HuH-7.5 (cell line): ENCODE measurements at places on chromosomes 11 and 22.

GRCh38 chr11:118886681-118887111 lies 3.0 kb downstream of the CXCR5 start:
- DNase-seq = no peak

DNA sequence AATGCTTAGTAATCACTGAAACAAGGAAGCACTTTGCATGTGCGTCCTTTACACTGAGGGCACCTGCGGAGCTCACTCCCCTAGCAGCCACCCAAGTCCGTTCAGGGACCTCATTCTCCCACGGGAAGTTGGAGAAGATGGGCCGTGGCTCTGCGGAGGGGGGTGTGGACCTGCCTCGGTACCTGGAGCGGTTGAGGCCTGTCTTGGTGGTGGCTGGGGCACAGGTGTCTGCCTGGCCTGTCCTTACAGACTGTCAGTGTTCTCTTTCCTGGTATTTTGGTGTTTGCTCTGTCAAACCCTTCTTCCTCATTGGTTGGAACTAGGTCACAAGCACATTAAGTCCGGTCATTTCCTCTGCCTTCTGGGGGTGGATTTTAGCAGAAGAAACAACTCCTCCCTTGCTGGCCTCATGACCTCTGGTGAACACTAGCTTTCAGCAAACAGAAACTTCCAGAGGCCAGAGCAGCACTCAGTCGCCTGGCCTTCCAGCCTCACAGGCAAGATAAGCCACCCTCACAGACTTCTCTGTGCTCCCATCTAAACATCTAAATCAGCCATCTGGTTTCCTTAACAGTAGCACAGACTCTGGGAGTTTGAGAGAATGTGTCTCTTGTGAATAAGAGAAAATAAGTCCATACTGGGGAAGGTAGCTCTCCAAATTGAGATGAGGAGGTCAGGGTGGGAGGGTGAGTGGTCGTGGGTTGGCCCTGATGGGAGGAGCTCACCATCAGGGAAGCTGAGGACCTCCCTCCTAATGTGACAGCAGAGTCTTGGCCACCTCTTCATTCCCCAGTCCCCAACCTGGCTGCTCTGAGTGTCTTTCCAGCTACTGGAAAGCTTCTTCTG lies 8.6 kb downstream of the SNAP29 start:
- peak; percentile 65 for DNase-seq

DNA sequence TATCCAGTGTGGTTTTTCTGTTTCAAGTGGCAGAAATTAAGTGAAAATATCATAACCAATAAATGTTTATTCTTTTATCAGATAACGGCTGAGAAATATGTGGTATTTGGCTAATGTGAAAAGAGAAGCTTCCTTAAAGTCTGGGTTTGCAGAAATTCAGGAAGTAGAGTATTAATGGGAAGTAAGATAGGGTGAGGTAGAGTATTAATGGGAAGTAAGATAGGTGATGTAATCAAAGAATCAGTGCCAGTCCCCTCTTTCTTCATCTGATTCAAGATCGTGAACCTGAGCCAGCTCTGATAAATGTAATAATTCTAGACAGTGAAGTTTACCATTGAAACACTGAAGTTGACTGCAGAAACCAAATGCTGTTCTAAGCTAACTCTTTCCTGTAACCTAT lies 30.9 kb downstream of the TRPC6 start:
- DNase-seq = no peak

DNA sequence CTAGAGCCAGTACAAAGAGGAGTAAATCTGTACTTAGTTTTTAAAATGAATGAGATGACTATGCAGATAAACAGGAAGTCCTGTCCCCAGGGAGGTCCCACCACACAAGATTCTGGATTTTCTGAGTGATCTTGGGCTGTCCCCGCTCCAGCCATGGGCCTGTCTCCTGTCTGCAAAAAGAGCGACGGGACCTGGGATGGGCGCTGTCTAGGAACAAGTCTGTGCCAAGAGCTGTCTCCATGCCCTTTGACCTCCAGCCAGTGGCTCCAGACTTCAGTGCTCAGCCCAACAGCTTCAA lies 6.0 kb downstream of the CSNK1E start:
- no peak for DNase-seq

- DNase-seq = peak; percentile 48
Measured at GRCh38 chr11:94623120-94623735, 56.1 kb downstream of the PIWIL4 start.

- DNase-seq = no peak
Measured at GRCh38 chr11:16002942-16003341, 353.4 kb downstream of the SOX6 start.

DNA sequence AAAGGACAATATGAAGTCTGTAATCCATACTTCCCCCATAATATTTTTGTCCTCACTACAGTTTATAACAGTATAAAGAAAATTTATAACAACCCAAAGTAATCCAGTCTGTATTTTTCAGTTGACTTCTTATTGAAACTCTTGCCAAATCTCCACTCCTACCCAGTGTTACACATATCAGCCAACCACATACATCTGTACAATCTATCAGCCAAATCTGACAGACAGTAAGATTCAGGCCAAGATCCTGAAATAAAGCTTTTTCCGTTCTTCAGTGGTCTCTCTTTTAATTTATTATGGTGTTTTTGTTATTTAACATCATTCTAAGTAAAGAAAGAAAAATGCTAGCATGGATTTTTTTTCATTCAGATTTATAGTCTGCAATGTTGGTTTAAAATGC lies 2370.9 kb upstream of the RAG2 start:
- DNase-seq = no peak

DNA sequence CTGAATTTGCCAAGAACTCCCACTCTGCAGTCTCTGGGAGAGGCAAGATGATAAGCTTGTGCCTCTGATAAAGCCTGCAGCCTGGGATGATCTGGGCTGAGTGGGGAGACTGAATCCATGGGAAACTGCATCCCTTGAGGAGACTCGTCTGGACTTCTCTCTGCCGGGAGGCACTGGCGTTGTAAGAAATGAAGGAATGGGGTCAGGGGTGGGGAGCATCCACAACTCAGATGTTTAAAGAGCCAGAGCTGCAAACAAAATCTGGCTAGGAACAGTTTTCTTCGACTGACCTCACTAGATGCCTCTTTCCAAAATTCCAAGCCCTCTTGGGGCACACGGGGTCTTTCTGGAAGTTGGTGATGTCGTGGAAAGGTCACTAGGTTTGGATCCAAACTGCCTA lies 64.4 kb downstream of the SPON1 start:
- no peak for DNase-seq

GRCh38 chr22:23065495-23066122 lies 4.7 kb upstream of the GNAZ start:
- DNase-seq = no peak

GRCh38 chr11:36467012-36467411 lies 43.1 kb downstream of the TRAF6 start:
- no peak for DNase-seq

DNA sequence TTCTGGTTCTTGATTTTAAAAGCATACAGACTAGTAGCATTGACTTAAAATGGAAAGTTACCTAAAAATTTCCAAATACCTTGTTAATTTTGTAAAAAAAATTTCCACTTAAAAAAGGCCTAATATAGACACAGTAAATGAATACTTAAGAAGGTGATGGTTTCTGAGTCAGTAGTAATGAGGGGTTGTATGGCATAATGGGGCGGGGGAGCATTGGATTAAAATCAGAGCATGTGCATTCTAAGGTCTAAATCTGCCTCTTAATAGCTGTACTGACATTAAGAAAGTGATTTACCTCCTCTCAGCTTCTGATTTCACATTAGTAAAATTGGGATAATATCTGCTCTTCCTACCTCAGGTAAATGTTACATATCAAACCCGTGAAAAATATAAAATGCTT lies 446.5 kb downstream of the AASDHPPT start:
- DNase-seq = no peak

DNA sequence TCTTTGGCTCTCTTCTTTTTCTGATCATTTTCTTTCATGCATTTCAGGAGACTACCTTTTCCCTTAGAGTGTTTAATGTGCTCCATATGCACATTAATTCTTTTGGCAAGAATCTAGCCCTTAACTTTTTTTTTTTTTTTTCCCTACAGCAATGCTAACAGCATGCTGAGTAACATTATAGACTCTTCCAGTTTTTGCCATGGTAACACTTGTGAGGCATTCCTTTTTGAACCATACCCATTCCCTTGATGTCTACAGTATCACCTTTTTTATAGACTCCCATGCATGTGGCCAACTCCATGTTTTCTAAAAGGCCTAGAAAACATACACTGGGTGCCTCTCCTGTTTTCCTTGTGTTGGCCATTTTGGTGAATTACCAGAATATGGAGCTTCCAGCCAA lies 2.9 kb upstream of the MRPL17 start:
- DNase-seq = no peak

DNA sequence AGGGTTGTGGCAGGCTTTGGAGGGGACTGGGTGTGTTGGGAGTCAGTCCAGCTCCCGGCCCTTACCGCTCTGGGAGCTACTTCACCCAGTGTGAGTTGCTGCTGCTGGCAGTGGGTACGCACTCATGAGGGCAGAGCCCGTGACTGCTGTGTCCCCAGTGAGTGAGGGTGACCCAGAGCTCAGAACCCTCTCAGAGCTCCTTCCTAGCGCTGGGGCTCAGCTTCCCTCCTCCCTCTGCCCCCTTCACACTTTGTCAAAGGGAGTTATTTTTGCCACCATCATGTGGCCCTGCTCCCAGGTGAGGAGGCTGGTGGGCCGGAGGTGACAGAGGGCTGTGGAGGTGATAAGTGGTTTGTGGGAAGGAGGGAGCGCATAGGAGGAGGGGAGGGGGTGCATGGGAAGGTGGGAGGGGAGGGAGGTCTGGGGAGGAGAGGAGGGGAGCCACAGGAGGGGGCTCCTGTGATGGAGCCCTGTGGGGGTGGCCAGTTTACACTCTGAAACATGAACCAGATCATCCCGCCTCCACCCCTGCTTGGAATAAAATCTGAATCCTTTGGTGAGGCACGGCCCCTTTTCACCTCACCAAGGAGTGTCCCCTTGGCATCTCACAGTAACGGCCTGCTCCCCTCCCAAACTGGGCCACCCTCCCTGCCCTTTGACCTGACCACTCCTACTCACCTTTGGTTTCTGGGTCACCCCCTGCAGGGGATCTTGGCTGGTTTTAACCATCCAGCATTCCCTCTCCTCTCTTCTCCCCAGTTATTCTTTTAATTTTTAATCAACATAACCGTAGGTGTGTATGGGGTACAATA lies 9.9 kb downstream of the NDUFV1 start:
- DNase-seq = no peak

- no peak for DNase-seq
Measured at GRCh38 chr11:95132956-95133355, 43.3 kb downstream of the ENDOD1 start.

DNA sequence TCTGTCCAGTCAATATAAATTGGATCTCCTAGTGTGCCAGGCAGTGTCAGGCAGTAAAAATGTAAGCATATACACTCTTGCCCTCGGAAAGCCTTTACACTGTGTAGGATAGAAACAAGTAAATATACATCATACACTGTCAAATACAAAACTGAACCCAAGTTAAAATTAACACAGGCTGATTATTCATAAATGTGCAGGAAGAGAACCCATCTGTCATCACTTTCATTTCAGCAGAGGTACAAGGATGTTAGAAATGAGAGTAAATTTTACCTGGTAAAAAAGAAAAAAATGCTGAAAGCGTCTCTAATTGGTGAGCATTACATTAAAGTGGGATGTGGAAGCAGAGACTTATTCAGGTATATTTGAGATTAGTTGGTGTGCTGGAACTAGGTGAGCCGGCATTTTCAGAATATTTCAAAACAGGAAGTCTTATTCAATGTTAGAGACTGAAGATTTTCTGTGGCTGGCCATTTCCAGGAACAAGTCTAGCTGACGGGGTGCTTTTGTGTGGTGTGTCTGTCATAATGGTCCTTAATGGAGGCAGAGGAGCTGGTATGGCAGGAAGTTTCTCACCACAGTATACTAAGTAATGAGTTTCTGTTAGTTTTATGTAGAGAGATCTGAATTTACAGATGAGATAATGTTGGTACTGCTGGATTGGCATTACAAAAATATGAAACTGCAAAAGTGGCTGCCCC lies 192.6 kb downstream of the CASP12 start:
- no peak for DNase-seq

DNA sequence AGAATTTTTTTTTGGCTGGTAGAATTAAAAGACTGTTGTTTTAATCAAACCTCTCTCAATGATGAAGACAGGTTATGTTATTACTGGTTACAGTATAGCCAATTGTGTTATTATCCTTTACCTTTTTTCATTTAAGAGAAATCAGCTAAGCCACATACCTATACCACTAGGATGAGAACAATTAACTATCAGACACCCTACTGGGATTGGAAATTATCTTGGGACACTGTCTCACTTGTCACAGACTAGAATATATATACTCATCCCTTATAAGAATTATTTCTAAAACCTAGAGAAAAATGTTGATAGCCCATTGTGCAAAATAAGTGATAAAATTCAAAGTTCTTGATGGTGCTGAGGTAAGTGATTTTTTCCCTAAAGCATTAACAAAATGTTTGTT lies at the start of gene OR5AS1:
TSS of gene OR5AS1 (plus strand) at position 301 of the 400 bp plus-strand sequence. CDS start 2,765 bp downstream, outside the sequence.
- DNase-seq = no peak

DNA sequence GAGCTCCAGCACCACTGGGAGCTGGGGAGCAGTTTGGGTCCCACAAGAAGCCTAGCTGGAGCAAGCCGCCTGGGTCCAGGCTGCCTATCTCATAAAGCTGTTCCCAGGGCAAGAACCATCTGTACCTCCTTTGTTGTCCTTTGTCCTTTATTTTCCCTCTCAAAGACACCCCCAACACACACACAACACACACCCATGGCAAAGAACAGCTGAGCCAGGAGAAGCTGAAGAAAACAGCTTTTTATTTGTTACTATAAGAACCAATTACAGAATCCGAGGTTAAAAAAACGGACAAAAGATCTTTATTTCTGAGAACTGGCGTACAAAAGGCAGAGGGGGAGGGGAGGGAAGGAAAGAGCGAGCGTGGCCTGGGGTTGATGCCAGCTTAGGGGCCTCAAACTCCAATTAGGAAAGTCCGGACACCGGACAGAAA lies 1.7 kb upstream of the TUT1 start:
- DNase-seq = no peak

DNA sequence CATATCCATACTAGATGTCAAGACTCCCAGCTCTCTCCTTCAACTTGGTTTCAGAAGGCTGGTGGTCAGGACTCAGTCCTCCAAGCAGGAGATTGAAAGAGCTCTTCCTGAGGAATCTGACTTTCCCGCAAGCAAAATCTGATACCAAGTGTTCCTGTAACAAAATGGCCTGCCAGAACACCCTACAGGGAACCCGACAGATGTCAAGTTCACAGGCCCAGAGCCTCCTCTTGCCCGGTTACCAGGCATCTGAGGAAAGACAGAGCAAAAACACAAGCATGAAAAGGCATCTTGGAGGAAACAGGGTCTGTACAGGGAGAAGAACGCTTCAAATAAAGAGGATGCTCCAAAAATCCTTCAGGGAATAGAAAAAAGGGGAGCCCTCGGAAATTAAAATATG lies 8.7 kb upstream of the KCNJ5 start:
- DNase-seq = no peak
